ENCODE measurements at places on chromosomes 1 and 21.

DNA sequence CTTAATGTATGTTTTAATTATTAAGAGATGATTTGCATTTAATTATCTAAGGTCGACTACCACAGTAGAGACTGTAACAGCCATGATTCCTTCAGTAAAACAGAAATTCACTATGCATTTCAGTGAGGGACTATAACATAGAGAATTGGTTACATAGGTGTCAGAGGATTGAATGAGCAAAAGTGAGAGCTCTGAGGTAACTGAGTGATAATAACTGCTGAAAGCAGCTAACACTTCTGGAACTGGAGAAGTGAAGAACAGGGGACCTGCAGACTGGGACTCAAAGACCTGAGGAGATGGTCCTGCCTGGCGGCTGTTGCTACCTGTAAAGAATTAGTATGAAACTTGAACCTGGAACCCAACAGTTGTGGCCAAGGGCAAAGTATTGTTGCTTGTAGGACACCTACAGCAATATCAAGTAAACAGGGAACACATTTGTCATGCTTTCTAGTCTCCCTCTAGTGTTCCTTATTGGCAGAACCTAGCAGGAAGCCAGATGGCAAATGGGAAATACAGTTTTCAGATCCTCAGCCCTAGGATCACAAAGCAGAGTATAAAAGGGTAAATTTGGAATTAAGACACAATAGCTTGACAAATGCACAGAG lies 110.6 kb downstream of the HS2ST1 start:
- peak; percentile 50 for DNase-seq

- DNase-seq: no peak
Observed at GRCh38 chr21:46598581-46599572, 6.0 kb downstream of the S100B start.

DNA sequence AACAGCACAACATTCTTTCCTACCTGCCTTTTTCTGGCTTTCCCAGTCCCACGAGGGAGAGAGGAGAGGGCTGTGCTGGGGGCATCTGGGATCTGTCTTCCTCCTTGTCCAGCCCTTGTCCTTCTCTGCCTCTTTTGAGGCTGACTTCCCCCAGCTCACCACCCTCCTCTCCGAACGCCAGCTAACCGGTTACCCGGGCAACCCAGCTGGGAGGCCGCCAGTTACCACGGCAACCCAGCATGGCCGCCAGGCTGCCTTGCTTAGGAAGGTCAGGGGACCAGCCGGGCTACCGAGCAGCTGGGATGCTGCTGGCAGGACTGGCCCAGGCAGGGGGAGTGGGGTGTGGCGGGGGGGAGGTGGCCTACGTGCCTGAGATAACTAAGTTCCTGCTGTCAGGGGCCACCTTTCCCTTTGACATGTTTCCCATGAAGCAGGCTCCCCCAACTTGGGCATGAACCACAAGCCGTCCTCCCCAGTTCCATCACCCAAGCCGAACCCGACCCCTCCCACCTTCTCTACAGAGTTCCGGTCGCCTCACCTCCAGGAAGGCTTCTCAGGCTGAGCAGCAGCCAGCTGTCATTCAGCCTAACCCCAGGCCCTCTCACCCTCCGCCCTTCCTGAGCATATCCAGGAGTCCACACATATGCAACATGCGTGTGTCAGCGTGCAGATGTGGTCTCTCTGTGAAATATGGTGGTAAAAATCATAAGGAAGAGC lies 8.7 kb downstream of the PLEKHA6 start:
- no peak for DNase-seq

DNA sequence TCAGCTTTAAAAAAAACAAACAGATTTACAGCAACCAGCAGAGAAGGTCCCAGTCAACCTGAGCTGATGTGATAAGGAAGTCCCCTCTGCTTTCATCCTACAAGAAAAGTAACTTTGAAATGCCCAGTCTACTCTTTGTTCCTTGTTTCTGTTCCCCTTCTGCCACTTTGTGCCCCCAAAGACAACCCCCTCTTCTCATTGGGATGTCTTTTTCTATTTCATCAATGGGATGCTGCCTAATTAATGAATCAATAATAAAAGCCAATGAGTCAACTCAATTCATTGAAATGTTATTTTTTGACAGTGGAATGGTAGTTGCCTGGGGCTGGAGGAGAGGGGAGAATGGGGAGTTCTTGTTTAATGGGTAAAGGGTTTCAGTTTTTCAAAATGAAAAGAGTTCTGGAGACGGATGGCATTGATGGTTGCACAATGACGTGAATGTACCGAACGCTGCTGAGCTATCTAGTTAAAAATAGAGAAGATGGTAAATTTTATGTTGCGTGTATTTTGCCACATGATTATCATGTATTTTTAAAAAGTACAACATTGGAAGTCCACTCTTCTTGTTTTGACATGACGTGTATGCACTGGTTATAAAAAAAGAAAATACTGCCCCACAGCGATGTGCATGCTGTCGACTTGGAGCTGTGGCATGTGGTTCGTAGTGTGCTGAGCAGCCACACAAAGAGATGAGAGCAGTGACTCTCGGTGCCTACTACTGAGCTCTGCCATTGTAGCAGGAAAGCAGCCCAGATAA lies 22.4 kb upstream of the PADI2 start:
- DNase-seq: no peak

- DNase-seq: no peak
Observed at GRCh38 chr1:150692720-150693119, 4.2 kb downstream of the GOLPH3L start.

- no peak for DNase-seq
Observed at GRCh38 chr1:234139966-234140365, 233.3 kb upstream of the COA6 start.

Data from Jurkat, Clone E6-1 (cell line).